ENCODE measurements at places on chromosomes 4 and X. TPM values are rescaled to one million over a fixed set of nuclear protein-coding genes. Genes with fewer than 3 reads are reported as not detected.

The TLR10 gene
- under 0.01 TPM for total RNA-seq

DNA sequence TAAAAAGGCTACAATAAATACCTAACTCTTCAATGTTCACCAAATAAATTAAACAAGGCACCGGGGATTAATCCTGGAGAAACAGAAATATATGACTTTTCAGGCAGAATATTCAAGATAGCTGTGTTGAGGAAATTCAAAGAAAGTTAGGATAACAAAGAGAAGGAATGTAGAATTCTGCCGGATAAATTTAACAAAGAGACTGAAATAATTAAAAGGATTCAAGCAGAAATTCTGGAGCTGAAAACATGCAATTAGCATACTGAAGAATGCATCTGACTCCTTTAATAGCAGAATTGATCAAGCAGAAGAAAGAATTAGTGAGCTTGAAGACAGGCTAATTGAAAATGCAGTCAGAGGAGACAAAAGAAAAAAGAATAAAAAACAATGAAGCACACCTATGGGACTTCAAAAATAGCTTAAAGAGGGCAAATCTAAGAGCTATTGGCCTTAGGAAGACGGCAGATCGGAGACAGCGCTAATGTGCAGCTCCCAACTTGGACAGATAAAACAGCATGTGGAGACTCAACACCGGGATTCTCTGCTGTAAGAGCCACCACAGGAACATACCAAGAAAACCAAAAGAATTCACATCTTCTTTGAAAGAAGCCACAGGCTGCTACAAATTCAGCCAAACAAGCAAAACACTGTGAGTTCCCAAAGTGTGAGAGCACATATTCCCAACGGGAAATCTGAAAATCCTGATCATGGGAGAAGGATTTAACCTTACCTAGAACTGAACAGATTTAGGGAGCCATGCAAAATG, 1290.9 kb downstream of the PCDH18 start:
- H3K27ac ChIP-seq = no peak overlapping the region
- DNase-seq = no peak
- no peaks in the 10 kb centered on the region for H3K36me3 ChIP-seq
- no peaks in the 10 kb centered on the region for H3K4me1 ChIP-seq

- H3K4me1 ChIP-seq = peaks cover 35% of the 10 kb centered on the region
- H3K36me3 ChIP-seq = no peaks in the 10 kb centered on the region
- H3K27ac ChIP-seq = no peak overlapping the region
- no peaks in the 10 kb centered on the region for H3K27me3 ChIP-seq
- no peak for DNase-seq
These were observed 240.3 kb downstream of the PALLD start for GRCh38 chr4:168736860-168737805.

DNA sequence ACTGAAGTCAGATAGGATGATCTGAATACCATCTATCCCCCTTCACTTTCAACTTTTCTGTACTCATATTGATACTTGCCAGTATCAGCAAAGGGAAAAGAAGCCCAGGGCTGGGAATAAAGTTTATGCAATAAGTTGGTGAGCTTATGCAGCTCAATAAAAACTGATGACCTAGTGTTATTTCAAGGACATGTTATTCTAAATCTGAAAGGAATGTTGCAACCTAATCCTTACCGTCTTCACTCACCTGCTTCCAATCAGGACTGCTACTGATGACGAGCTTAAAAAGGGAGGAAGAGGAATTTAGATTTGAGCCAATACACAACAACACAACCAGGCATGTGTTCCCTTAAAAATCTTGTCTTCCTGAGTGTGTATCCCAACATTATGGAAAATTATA, 419.9 kb downstream of the SPRY1 start:
- no peaks in the 10 kb centered on the region for H3K36me3 ChIP-seq
- no peaks in the 10 kb centered on the region for H3K4me1 ChIP-seq
- no peak overlapping the region for H3K4me3 ChIP-seq
- no peak overlapping the region for H3K27ac ChIP-seq
- H3K27me3 ChIP-seq = no peaks in the 10 kb centered on the region

GRCh38 chrX:100381619-100382018, 28.5 kb downstream of the PCDH19 start:
- peaks cover 6% of the 10 kb centered on the region for H3K4me1 ChIP-seq
- no peak for DNase-seq
- H3K27ac ChIP-seq = no peak overlapping the region
- H3K36me3 ChIP-seq = no peaks in the 10 kb centered on the region
- peaks cover 20% of the 10 kb centered on the region for H3K27me3 ChIP-seq

GRCh38 chrX:125378205-125378604, 58.5 kb downstream of the TEX13C start:
- no peak overlapping the region for H3K4me3 ChIP-seq
- H3K27ac ChIP-seq = no peak overlapping the region
- no peaks in the 10 kb centered on the region for H3K36me3 ChIP-seq
- H3K4me1 ChIP-seq = no peaks in the 10 kb centered on the region
- no peak for DNase-seq

Measured in tibial nerve (tissue), 4 donors.